ENCODE measurements at places on chromosomes 7 and 10. TPM values are rescaled to one million over a fixed set of nuclear protein-coding genes. Genes with fewer than 3 reads are reported as not detected.

Gene CYP2C9
- not detected for total RNA-seq

Gene EPHA1
- 30.7 TPM for total RNA-seq

Gene C10orf67
- total RNA-seq = not detected

Gene CHCHD2
- 156 TPM for total RNA-seq

Gene ARID5B
- 41.9 TPM for total RNA-seq

Gene RNF32
- total RNA-seq = 1.3 TPM

Gene TMEM225B
- total RNA-seq = 1.1 TPM

Gene CCDC172
- total RNA-seq = not detected

DNA sequence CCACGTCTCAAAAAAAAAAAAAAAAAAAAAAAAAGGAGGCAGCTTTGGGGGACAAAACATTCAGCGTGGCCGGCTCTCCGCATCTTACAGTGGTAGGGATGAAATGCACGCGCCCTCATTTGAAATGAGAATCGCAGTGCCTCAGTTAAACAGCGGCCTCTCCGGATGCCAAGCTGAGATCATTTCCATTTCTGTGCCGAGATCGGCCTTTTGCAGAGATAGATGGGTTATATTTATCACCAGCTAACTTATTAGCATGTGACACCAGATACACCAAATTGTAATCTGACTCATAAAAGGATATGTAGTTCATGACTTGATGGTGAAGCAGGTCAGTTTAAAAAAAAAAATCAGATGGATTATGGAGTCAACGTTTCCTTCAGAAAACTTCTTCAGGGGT, 138.7 kb downstream of the CUX1 start:
- H3K27ac ChIP-seq = no peak overlapping the region
- H3K27me3 ChIP-seq = no peaks in the 10 kb centered on the region
- DNase-seq = no peak
- no peaks in the 10 kb centered on the region for H3K4me1 ChIP-seq
- no peaks in the 10 kb centered on the region for H3K36me3 ChIP-seq
- no peak overlapping the region for H3K4me3 ChIP-seq

- H3K4me1 ChIP-seq = no peaks in the 10 kb centered on the region
- no peak for DNase-seq
- no peak overlapping the region for H3K27ac ChIP-seq
- H3K4me3 ChIP-seq = no peak overlapping the region
- H3K27me3 ChIP-seq = no peaks in the 10 kb centered on the region
Observed at GRCh38 chr10:123103944-123104343, 31.8 kb upstream of the HMX3 start.

- H3K36me3 ChIP-seq = no peaks in the 10 kb centered on the region
- H3K4me1 ChIP-seq = peaks cover 15% of the 10 kb centered on the region
- H3K27me3 ChIP-seq = no peaks in the 10 kb centered on the region
- DNase-seq = no peak
- no peak overlapping the region for H3K27ac ChIP-seq
Observed at GRCh38 chr7:157432541-157432956, 95.7 kb downstream of the DNAJB6 start.

GRCh38 chr10:119932631-119933030, 40.1 kb downstream of the SEC23IP start:
- no peak for DNase-seq
- H3K36me3 ChIP-seq = peaks cover 34% of the 10 kb centered on the region
- peaks cover 8% of the 10 kb centered on the region for H3K4me1 ChIP-seq

GRCh38 chr7:117597755-117598154, 117.9 kb downstream of the CFTR start:
- no peaks in the 10 kb centered on the region for H3K4me1 ChIP-seq
- H3K4me3 ChIP-seq = no peak overlapping the region
- H3K27me3 ChIP-seq = no peaks in the 10 kb centered on the region

DNA sequence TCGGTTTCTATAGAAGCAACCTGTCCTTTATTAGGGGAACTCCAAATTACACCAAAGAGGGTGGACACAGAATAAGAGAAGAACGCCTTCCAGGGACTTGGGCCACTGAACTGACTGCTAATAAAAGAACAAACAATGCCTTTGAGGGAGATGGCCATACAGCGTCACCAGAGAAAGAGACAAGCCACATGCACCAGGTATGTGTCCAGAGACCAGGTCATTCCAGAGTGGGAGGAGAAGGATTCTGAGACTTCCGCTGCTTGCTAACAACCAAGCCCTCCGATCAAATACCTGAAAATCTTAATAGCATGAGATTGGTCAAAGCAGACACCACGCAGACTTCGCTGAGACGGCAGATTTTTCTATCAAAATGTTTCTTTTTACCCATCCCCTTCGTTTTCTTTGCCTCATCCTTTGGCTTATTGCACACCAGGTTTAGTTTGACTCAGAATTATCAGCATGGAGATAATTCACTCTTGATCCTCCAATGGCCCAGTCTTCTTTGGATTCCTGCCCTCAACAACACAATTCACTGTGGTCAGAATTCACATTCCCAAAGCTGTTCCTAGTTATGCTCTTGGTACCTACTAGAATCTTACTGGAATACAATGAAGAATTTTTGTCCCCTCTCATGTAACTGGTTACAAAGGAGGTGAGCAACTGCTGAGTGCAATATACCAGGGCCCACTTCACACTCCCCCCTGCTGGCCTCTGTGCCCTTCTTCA, 87.4 kb upstream of the DDC start:
- no peaks in the 10 kb centered on the region for H3K36me3 ChIP-seq
- no peak overlapping the region for H3K4me3 ChIP-seq
- H3K4me1 ChIP-seq = no peaks in the 10 kb centered on the region
- DNase-seq = no peak
- no peaks in the 10 kb centered on the region for H3K27me3 ChIP-seq
- H3K27ac ChIP-seq = no peak overlapping the region

DNA sequence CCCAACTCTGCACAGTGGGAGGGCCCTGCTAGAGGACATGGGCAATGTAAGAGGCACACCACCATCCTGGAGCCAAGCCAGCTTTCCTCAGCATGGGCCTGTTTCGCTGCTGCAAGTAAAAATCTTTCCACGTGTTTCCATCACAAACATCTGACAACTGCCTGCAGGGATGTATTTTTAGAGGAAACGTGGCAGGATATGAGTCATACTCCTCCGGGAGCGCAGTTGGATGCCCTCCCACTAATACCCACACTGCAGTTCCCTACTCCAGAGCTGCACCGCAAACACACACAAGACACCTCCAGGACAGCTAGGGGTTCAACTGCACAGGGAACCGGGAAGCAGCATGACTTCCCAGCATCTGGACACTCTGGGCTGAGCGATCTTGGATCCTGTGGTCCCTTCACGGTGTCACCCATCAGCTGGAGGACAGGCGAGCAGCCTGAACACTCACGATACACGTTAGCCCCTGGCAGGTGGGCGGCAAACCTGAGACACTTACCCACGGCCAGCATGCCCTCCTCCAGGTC, 26.1 kb downstream of the PLAC9 start:
- no peaks in the 10 kb centered on the region for H3K4me1 ChIP-seq
- H3K27ac ChIP-seq = no peak overlapping the region
- DNase-seq = no peak
- no peaks in the 10 kb centered on the region for H3K27me3 ChIP-seq
- peaks cover 94% of the 10 kb centered on the region for H3K36me3 ChIP-seq

GRCh38 chr10:101878869-101879268, 35.3 kb upstream of the KCNIP2 start:
- no peak for DNase-seq
- no peak overlapping the region for H3K27ac ChIP-seq
- H3K27me3 ChIP-seq = no peaks in the 10 kb centered on the region
- H3K4me3 ChIP-seq = no peak overlapping the region
- H3K36me3 ChIP-seq = no peaks in the 10 kb centered on the region

DNA sequence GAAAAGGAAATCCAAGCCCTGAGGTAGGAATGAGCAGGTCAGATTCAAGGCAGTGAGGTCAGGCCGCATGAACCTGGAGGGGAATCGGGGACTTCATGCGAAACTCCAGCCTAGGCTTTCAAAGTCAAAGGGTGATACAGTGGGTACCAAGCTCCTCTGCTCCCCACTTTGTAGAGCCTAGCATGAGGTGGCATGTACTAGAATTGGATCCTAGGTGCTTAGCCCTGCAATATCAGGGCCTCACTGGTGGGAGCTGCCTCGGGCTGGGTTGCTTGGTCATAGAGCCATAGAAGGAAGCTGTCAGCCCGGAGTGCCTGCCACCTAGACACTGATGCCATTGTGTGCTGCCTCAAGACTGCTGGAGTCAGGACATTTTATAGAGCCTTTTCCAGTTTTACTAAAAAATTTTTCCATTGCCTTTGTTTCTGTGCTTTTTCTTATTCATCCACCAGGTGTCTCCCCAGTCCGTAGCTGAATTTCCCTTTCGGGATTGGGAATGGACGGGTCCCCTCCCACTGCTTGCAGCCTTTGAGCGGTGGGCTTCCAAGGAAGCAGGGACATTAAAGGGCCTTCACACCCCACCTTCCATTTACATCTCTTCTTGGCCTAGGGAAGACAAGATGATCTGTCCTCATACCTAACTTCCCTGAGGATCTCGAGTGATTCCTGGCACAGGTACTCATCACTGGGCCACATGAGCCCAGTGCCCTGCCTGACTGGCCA, 5.5 kb upstream of the LZTS2 start:
- DNase-seq = no peak
- no peak overlapping the region for H3K27ac ChIP-seq
- peaks cover 20% of the 10 kb centered on the region for H3K4me1 ChIP-seq
- peaks cover 23% of the 10 kb centered on the region for H3K36me3 ChIP-seq
- no peak overlapping the region for H3K4me3 ChIP-seq
- no peaks in the 10 kb centered on the region for H3K27me3 ChIP-seq

DNA sequence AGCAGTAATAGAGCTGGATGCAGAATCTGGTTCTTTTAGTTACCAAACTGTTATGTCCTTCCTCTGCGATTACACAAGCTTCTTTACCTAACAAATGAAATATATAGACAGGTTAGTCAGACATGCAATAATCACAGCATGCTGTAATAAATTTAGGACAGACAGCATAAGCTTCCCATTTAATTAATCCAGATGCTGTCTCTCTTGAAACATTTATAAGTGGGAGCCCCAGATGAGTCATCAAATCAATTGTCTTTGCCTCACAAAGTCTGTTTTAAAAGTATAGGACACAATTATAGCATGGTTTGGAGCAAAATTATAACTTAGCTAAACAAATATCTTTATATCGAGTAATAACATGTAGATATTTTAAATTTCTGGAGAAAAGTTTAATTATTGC, 1.6 kb downstream of the CDNF start:
- H3K27me3 ChIP-seq = no peaks in the 10 kb centered on the region
- no peak overlapping the region for H3K4me3 ChIP-seq
- H3K4me1 ChIP-seq = peaks cover 26% of the 10 kb centered on the region
- H3K27ac ChIP-seq = no peak overlapping the region
- no peak for DNase-seq

DNA sequence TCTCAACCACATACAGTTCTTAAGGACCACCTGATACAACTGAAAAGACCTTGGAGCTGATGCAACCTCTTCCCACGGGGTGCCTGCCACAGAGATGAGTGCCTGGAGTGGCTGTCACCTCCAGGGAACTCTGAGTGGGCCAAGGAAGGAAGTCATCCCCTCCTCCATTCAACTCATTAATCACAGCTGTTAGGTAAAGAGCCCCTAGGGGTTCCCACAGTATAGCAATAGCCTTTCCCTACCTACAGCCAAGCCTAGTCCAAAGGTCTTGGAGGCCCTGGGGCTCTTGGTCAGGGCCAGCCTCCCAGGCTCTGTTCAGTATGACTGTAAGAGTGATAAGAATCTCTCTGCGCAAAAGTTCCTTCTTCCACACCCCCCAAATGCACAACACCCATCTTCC, 70.4 kb upstream of the NFE2L3 start:
- peaks cover 15% of the 10 kb centered on the region for H3K27me3 ChIP-seq
- DNase-seq = no peak
- peaks cover 8% of the 10 kb centered on the region for H3K4me1 ChIP-seq
- H3K27ac ChIP-seq = no peak overlapping the region

GRCh38 chr7:77262316-77262715, 62.7 kb upstream of the FGL2 start:
- no peak overlapping the region for H3K4me3 ChIP-seq
- no peak overlapping the region for H3K27ac ChIP-seq
- no peaks in the 10 kb centered on the region for H3K36me3 ChIP-seq
- no peak for DNase-seq

DNA sequence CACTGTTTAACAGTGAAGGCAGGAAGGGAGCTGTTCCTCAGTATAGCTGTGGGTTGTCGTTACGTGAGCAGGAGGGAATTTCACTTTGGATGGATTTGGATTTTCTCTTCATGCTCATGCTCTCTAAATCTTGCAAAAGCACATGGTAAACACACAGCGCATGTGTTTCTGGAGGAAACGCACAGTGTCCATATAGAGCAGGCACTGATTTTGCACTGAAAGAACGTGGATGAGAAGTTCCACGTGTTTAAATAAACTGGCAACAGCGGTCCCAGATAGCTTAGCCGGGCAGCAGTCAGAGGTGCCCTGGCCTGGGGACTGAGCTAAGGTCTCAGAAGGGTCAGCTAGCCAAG, 188.6 kb downstream of the MGMT start:
- no peaks in the 10 kb centered on the region for H3K36me3 ChIP-seq
- H3K27me3 ChIP-seq = no peaks in the 10 kb centered on the region
- H3K27ac ChIP-seq = no peak overlapping the region

DNA sequence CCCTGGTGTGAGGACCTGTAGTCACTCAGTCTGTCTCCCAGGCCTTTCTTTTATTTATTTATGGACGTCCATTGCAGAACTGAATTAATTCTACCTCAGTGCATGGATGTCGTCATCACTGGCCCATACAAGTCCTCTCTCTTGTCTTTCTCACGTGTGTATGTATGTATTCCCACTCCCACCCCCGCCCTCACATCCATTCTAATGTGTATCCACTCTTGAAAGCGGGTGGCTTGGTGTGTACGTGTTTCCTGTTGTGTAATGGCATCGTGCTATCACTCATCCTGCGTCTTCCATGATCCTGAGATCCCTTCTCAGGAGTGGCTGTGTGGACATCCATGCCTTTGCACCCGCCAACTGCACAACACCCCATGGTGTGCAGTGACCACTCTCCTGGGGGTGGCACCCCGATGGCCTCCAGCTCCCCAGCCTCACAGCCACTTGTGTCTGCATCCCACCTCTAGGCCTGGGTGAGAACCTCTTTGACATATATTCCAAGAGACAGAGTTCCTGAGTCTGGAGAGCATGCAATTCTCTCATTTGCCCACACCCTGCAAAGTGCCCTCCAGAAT, 3.0 kb upstream of the AOC1 start:
- H3K27me3 ChIP-seq = peaks cover 7% of the 10 kb centered on the region
- no peak overlapping the region for H3K4me3 ChIP-seq
- DNase-seq = no peak
- H3K27ac ChIP-seq = no peak overlapping the region

DNA sequence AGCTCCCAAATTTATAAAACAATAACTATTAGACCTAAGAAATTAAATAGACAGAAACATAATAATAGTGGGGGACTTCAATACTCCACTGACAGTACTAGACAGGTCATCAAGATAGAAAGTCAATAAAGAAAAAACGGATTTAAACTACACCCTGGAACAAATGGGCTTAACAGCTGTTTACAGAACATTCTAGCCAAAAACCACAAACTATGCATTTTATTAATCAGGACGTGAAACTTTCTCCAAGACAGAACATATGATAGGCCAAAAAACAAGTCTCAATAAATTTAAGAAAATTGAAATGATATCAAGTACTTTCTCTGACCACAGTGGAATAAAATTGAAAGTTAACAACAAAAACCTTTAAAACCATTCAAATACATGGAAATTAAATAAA, 46.4 kb downstream of the ZNF680 start:
- no peak for DNase-seq
- H3K27ac ChIP-seq = no peak overlapping the region
- no peak overlapping the region for H3K4me3 ChIP-seq
- no peaks in the 10 kb centered on the region for H3K27me3 ChIP-seq
- peaks cover 2% of the 10 kb centered on the region for H3K36me3 ChIP-seq

Data from CD4-positive, alpha-beta memory T cell (primary cell).